ENCODE measurements at places on chromosomes 2 and 18.

GRCh38 chr2:54898456-54899226 is 151.6 kb downstream of the RTN4 start:
- DNase-seq: no peak

DNA sequence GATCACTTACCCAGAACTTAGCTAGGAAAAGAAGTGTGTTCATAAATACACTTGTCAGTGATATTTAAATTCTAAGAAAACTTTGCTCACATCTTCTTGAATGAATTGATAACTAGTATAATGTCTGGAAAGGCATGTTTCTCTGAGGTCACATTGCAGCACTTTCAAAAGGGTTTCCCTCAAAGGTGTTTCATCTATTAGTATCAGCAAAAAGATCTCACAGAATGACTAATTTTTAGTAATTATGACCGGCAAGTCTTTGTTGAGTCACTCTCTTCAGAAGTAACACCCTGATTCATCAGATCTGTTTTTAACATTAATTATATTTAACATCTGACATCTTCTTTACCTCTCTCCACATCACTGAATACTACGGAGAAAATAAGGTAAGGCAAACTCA is 222.3 kb downstream of the IKZF2 start:
- DNase-seq: no peak

DNA sequence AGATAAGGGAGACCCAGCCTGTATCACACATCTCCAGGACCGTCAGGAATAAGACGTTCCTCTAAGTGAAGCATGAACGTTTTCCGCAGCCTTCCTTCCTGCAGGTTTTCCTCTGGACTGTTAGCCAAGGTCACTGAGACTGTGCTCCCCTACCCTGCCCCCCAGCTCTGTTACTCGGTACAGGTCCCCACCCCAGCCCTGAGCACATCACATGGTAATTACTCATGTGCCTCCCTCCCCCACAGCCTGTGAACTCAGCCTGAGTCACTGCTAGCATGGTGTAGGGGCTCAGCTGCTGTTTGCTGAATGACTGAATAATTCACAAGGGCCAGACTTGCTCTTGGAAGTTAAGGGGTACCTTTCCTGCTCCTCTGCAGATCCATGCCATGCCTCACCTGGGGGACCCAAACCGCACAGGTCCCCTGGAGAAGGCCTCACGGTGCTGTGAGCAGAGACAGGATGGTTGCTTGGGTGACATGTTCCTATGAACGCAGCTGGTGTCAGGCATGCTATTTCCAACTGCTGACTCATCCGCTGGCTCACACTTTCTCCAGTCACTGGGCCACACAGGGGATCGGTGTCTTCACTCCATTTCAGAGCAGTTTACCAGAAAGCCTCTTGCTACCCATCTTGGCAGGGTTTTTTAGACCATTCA is 88.2 kb downstream of the PLB1 start:
- no peak for DNase-seq

- DNase-seq: no peak
Measured at GRCh38 chr2:231642631-231643494, 50.2 kb downstream of the TEX44 start.

- peak; percentile 86 for DNase-seq
Measured at GRCh38 chr2:26767894-26768487, 3.9 kb downstream of the SLC35F6 start.

- no peak for DNase-seq
Measured at GRCh38 chr18:1094409-1094808, 189.7 kb downstream of the ADCYAP1 start.

DNA sequence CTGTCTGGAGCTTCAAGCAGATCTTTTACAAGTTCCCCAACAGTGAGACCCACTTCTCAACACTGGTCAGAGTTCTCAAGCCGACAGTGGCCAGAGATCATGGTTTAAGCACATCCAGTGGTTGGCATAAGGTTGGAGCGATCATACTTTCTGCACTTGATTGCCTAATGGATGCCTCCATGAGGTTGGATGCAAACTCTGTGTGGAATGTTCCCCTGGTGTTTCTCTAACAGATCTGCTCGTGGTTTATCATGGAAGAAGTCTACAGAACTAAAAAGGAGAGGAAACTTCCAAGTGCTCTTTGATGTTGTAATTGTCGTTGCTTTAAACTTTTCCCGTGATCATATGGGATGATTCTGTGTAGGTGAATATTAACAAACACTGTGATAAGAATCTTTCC is 60.7 kb downstream of the SH3RF3 start:
- DNase-seq: no peak

- DNase-seq: no peak
Measured at GRCh38 chr2:85485815-85486214, 53.2 kb upstream of the MAT2A start.

DNA sequence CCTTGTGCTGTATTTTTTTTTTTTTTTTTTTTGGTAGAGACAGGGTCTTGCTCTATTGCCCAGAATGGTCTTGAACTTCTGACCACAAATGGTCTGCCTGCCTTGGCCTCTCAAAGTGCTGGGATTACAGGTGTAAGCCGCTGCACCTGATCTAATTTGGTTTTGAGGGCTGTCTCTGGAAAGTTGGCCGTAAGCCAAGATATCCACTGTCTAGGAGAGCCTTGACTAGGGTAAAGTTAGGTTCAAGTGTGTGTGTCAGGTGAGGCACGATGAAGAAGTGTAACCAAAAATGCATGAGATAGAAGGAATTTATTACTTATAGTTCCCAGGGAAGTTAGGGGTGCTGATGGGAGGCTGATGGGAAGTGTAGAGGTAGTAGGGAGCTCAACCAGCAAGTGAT is 46.7 kb downstream of the INO80C start:
- no peak for DNase-seq

- DNase-seq: no peak
Measured at GRCh38 chr2:19751631-19752030, 150.2 kb downstream of the TTC32 start.

DNA sequence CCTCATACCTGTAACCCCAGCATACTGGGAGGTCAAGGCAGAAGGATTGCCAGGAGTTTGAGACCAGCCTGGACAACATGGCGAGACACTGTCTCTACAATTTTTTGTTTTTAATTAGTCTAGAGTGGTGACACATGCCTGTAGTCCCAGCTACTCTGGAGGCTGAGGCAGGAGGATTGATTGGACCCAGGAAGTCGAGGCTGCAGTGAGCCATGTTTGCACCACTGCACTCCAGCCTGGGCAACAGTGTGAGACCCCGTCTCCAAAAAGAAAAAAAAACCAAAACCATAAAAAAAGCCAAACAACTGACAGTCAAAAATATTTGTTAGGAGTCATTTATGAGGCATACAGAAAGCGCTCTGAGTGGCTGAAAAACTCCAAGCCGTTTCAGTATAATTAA is 95.5 kb downstream of the KCTD18 start:
- no peak for DNase-seq

- DNase-seq: peak; percentile 69
Measured at GRCh38 chr2:240989451-240990265, 8.8 kb upstream of the SNED1 start.

DNA sequence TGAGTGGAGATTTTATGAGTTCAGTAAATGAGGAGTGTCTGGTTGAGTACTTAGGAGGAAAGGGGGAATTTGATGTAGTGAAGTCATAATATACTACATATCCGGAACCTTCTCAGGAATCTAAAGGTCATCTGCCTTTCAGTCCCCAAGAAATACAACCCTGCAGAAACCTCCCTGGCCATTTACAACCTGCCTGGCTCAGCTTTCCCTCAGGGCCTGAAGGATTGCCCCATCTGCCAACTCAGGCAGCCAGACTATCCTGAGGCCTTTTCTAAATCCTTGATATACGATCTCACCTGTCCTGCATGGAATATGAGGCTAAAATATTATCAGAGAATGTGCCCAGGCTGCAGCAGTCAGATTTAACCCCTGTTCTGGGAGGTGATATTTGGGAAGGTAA is 165.4 kb upstream of the SPOPL start:
- DNase-seq: no peak

DNA sequence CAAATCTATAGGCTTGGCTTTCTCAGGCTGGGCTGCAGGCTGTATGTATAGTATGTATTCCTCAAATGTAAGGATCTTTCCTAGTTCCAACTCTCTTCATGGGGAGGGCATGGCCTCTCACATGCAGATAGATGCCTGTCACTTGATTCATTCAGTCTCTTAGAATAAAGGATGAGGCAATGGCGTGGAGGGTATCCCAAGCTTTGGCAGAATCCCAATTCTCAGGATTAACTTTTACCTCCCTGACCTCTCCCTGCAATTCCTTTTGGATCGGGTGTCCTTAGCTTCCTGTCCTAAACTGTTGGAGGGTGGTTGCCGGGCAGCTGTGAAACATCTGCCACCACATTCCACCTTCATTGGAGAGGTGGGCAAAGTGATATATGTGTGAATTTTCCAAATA is 80.3 kb downstream of the INSIG2 start:
- DNase-seq: no peak

GRCh38 chr2:157509744-157510143 is 65.9 kb upstream of the CYTIP start:
- DNase-seq: no peak

DNA sequence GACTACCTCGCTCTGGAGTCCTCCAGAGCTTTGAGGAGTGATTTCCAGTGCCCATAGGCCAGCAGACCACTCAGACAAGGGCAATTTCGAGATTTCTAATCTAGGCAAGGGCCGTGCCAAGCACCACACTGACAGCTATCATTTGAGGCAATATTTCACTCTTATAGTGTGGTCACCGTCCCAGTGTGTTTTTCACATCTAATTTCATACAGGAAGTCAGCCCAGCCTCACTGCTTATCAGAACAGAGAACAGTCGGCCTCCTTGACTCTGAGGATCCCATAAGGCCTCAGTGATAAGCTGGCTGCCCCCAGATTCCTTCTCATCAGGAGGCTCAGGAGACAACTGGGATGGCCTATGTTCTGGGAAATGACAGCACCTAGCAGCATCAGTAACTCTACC is 581 bp downstream of the CAPN14 start:
- DNase-seq: no peak

GRCh38 chr18:59769129-59769865 is 72.1 kb upstream of the CCBE1 start:
- DNase-seq: no peak

GRCh38 chr18:22556222-22557167 is 138.8 kb upstream of the CTAGE1 start:
- DNase-seq: peak; percentile 91

DNA sequence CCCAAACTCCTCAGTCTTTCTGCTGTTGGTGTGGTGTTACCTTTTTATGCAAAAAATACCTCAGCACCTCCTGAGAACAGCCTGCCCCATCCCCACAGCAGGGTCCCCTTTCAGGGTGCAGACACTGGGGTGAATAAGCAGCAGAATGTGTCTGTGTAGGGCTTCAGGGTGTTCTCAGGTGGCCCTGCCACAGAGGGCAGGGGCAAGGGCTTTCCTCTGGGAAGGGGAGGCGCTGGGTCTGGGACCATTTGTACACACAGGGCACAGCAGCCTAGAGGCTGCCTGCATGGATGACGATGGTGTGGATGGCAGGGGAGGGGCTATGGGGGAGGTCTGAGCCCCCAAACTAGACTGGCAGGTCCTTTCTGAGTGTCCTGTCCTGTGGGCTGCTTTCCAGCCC is 2.6 kb downstream of the HAAO start:
- DNase-seq: no peak

DNA sequence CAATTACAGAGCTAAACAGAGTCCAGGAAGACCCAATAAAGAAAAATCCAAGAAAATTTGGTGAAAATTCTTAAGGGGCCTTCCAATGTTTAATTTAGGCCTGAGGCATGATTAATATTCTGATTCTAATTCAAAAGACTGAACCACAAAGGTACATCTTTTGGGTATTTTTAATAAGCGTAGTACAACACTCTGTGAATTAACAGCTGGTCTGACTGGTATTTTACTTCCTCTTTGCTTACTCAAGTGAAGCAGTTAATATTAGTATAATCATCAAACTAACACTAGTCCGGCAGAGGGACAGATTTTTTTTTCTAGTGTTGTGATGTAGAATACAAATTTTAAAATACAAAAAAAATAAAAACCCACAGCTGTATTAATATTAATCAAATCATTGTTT is 652.9 kb downstream of the NR4A2 start:
- no peak for DNase-seq

DNA sequence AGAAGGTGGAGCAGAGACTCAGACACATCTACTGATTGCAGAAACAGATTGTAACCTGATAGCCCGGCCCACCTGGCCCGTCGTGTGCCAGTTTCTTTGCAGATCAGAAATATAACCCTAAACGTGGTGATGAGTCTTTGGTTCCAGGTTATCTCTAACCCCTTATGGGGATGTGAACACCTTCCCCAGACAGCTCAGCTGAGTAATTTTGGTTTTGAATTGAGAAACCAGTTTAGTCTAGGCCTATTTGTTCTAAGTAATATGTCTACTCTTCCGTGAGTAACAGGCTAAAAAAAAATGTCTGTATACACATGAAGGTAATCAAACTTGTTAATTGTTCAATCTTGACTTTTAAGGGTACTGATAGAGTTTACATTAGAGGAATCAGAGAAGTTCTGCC is 35.7 kb downstream of the RASGRP3 start:
- no peak for DNase-seq

DNA sequence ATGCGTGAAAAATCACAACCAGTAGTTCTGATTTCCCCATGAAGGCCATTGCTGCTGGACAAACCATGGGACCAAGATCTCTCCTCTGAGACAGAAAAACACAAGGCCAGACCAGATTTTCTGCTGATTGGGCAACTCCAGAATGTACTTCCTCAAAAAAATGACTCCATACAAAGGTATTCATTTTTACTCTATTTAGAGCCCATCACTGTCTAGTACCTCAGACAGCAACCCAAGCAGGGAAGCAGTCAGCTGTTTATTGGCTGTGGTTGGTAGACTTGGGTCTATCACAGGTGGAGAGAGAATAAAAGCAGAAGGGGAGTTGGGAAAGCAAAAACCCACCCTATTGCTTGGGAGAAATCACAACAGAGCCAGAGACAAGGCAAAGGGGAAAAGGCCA is 219.9 kb downstream of the PIK3C3 start:
- DNase-seq: no peak

GRCh38 chr2:96409081-96409819 is 73.7 kb downstream of the NCAPH start:
- no peak for DNase-seq

DNA sequence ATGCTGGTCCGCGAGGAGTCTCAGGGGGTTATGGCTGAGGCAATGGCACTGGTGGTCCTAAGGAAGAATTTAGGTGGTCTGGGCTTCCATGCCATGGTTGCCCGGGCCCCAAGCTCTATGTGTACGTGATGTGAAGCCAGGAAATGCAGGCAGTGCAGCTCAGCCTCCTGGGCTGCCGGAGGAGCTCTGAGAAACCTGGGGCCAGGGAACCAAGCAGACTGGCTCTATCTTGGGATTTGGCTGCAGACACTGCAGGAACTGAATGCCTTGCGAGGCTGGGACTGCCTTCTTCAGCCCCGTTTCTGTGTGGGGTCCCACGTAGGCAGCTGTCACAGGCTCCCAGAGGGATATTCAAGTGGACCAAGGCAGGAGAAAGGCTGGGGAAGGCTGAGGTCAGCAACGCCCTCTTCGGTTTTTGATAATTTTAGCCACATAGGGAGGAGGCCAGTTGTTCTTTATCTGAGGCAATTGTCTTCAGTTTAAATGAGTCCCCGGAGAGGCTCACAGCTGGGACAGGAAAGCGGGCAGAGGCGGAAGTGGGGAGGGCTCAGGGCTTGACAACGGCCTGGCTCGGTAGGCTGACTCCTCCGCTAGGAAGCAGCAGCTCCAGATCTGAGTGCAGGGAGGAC is 77.7 kb downstream of the RHOB start:
- DNase-seq: no peak
